ENCODE measurements at places on chromosomes 16 and 17.

DNA sequence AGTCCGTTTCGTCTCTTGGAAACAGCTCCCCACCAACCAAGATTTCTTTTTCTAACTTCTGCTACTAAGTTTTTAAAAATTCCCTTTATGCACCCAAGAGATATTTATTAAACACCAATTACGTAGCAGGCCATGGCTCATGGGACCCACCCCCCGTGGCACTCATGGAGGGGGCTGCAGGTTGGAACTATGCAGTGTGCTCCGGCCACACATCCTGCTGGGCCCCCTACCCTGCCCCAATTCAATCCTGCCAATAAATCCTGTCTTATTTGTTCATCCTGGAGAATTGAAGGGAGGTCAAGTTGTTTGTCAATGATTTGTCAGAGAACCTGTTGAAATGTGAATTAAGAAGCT is 48.2 kb downstream of the IL21R start:
- DNase-seq, result no peak

DNA sequence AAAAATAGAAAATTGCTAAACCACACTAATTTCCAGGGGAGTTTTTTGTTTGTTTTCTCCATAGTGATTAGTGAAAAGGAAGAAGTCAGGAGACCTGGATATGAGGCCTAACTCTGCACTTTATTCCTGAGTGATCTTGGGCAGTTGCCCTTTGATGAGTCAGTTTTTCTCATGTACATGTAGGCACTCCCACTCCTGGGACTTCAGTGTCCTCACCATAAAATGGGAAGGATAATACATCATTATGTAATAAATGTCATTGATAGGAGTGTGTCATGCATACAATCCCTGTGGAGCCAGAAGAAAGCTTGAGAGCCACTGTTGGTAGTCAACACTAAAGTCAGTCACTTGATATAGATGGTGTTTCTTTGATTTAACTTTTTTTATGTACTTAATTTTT is 32.5 kb downstream of the WIPF2 start:
- no peak for DNase-seq

GRCh38 chr17:79975498-79976134 is 60.1 kb downstream of the TBC1D16 start:
- no peak for DNase-seq

- no peak for DNase-seq
Measured at GRCh38 chr16:58458606-58459343, 41.2 kb upstream of the NDRG4 start.

GRCh38 chr17:30995347-30995746 is 24.5 kb downstream of the RNF135 start:
- DNase-seq, result no peak

DNA sequence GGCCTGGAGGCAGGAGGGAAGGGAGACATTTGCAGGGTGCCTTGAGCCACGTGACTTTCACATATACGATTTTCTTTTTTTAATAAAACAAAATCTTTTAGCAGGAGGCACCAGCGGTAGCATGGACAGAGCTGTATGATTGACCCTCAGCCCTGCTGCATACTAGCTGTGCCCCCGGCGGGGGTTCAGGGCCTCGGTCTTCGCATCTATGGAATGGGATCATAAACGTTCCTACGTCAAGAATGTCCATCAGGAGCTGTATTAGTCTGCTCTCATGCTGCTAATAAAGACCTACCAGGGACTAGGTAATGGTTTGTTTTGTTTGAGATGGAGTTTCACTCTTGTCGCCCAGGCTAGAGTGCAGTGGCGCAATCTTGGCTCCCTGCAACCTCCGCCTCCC is 27.2 kb downstream of the SLC38A8 start:
- DNase-seq, result no peak

DNA sequence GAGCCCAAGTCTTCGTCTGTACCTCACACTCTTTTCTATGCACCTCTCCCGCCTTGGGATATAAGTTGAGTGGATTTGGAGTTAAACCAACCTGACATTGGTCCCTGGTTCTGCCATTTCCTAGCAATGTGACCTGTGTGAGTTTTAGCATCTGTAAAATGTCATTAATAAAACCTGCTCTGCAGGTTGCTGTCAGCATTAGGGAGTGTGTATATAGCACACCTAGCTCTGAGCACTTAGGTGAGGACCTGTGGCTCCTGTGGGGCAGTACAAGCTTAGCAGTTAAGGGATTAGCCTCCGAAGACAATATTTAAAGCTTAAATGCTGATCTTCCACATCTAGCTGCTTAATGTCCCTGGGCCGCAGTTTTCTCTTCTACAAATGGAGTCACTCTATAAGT is 248.0 kb downstream of the TMEM114 start:
- no peak for DNase-seq

Data from NCI-H524 treated with DMSO at 0.1 percent for 48 hours (cell line).